ENCODE measurements at places on chromosomes 11 and 22.

- no peak for DNase-seq
These were observed 113.1 kb downstream of the RBFOX2 start for GRCh38 chr22:35915477-35916013.

- DNase-seq: no peak
These were observed 114.0 kb downstream of the ABTB2 start for GRCh38 chr11:34243600-34244464.

DNA sequence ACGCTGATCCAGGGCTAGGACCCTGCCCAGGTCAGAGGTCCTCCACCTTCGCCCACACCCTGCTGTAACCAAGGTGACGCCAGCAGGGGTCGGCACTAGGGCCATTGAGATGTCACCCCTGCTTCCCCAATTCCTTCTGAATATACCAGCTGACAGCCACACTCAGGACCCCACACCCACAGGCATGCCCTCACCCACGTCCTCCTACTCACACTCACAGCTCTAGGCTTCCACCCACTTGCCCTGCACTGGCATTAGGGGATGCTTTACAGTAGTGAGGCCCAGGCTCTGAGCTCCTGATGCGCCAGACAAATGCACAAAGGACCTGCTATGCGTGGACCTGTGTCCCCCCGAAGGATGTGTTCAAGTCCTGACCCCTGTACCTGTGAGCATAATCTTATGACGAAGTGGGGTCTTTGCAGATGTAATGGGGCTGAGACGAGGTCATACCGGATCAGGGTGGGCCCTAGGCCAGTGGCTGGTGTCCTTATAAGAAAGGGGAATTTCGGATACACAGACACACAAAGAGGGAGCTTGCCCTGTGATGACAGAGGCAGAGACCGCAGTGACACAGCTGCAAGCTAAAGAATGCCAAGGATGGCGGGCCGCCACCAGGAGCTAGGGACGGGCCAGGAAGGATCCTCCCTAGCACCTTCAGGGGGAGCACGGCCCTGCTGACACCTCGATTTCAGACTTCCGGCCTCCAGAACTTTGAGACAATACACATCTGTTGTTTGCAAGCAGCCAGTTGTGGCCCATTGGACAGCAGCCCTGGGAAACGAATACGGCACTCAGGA is 11.2 kb downstream of the WNT11 start:
- no peak for DNase-seq

DNA sequence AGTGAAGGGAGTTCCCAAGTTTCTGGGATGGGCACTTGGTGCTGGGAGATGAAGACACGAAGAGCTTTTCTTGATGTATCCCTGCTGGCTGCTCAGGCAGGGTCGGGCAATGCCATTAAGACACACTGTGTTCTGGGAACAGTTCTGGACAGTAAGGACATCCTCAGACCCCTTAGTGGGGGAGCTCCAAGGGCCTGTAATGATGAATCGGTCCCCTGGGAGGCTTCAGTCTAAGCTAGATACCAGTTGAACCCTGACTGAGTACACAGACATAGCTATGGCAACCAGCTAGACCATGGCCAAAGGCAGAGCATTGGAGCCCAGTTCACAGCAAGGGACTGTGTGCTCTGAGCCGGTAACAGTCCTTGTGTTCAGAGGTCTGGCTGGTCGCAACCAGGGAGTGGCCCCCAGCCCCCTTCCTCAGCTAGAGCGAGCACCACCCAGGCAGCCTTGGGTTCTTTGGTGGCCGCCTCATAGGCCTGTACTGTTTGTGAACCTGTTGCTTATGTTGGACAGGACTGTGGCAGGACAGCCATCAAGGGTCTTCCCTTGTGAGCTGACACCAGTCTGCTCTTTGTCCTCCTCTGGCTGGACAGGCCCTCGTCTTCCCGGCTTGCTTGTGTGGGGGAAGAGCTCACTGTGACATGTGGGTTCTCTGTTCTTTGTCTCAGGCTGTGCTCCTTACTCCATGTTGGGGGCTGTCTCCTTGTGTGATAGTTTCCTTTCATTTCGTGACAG is 25.0 kb downstream of the MED15 start:
- DNase-seq: no peak

GRCh38 chr11:30585892-30586250 is 282 bp downstream of the MPPED2 start:
- DNase-seq: no peak

- no peak for DNase-seq
These were observed 129.9 kb upstream of the TTC12 start for GRCh38 chr11:113184498-113184897.

DNA sequence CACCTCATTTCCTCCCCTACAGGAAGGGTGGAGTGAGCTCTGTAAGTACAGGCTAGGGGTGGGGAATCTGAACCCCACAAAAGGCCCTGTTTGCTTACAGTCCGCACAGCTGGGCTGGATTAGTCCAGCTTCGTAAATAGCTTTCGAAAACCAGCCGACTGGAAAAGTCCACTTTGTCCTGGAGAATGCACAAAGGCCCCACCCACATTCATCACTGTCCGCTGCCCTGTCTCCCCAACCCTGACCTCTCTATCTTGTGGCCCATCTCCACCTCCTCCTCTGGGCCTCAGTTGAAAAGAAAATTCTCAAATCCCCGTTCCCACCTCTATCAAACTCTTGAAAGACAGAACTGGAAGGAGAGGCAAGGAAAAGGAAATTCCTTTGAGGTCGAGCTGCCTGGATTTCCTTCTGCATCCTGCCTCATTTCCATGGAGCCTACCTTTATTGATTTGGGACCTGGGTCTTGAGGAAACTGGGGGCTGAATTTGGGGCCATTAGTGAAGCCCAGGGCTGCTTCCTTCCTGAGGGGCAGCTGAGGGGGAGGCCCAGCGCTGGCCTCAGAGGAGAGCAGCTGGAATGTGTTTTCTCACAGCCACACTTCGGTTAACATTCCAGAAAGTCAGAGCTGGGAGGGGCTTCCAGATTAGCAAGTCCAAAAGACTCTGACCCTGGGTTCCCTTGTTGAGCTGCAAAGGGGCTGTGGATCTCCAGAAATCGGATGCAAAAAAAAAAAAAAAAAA is 147.6 kb downstream of the FBXO7 start:
- no peak for DNase-seq

GRCh38 chr11:68296344-68297051 is 15.9 kb upstream of the LRP5 start:
- no peak for DNase-seq

- no peak for DNase-seq
These were observed 13.2 kb downstream of the OR10AG1 start for GRCh38 chr11:55956521-55956920.

GRCh38 chr22:40387746-40388145 is 17.4 kb downstream of the SGSM3 start:
- no peak for DNase-seq

Measured in T-helper 2 cell (primary cell).